ENCODE measurements at places on chromosomes 11 and 22. TPM values are rescaled to one million over a fixed set of nuclear protein-coding genes. Genes with fewer than 3 reads are reported as not detected.

PKP3 gene
- total RNA-seq = 0.33 TPM

FERMT3 gene
- 23.5 TPM for total RNA-seq

TRIM6 gene
- 3.6 TPM for total RNA-seq

IGLL1 gene
- total RNA-seq = not detected

MYOD1 gene
- not detected for total RNA-seq

TMX2 gene
- 32.8 TPM for total RNA-seq

POTEH gene
- not detected for total RNA-seq

SAA4 gene
- total RNA-seq = not detected

TNNT3 gene
- 29.0 TPM for total RNA-seq

KRTAP5-8 gene
- total RNA-seq = not detected

CNTF gene
- 1.6 TPM for total RNA-seq

TMPRSS4 gene
- 1.1 TPM for total RNA-seq

JOSD1 gene
- total RNA-seq = 35.9 TPM

BAIAP2L2 gene
- total RNA-seq = 1.6 TPM

DRD4 gene
- 0.66 TPM for total RNA-seq

PITPNM1 gene
- total RNA-seq = 12.2 TPM

EXPH5 gene
- total RNA-seq = 2.0 TPM

CNGA4 gene
- total RNA-seq = not detected

VSTM5 gene
- total RNA-seq = not detected

AP5B1 gene
- 30.0 TPM for total RNA-seq

SELENOO gene
- total RNA-seq = 36.5 TPM

CD6 gene
- 0.57 TPM for total RNA-seq

CCND1 gene
- 297 TPM for total RNA-seq

EMID1 gene
- total RNA-seq = not detected

NXPE1 gene
- not detected for total RNA-seq

PRAME gene
- total RNA-seq = not detected

AP1B1 gene
- 65.2 TPM for total RNA-seq

JAML gene
- total RNA-seq = 22.0 TPM

MAPK8IP1 gene
- 2.2 TPM for total RNA-seq

SERGEF gene
- 27.9 TPM for total RNA-seq

GRIA4 gene
- total RNA-seq = not detected

VWA5A gene
- total RNA-seq = 21.6 TPM

FOLR2 gene
- total RNA-seq = 139 TPM

KCNQ1 gene
- total RNA-seq = 4.9 TPM

CYTH4 gene
- total RNA-seq = 26.2 TPM

HTR3A gene
- total RNA-seq = not detected

SUN2 gene
- total RNA-seq = 177 TPM

TIMM10 gene
- total RNA-seq = 34.4 TPM

GGTLC3 gene
- total RNA-seq = not detected

SMCO4 gene
- total RNA-seq = 19.2 TPM

ASCL2 gene
- total RNA-seq = 0.22 TPM

IL17REL gene
- total RNA-seq = not detected

TEX12 gene
- total RNA-seq = 1.1 TPM

OR10D3 gene
- total RNA-seq = not detected

LRRC55 gene
- total RNA-seq = not detected

CCDC87 gene
- total RNA-seq = 0.17 TPM

CAPN1 gene
- total RNA-seq = 90.2 TPM

SAA2 gene
- 236 TPM for total RNA-seq

OR5P2 gene
- not detected for total RNA-seq

SHISA8 gene
- not detected for total RNA-seq
